GDM1 (cell line): ENCODE measurements at places on chromosomes 4 and X.

GRCh38 chr4:144355811-144356757, 215.6 kb upstream of the GYPA start:
- DNase-seq = peak; percentile 18

GRCh38 chr4:54281054-54281766, 52.1 kb downstream of the PDGFRA start:
- DNase-seq = no peak

- DNase-seq = no peak
These were observed 735 bp downstream of the NRK start for GRCh38 chrX:105823092-105823455.

DNA sequence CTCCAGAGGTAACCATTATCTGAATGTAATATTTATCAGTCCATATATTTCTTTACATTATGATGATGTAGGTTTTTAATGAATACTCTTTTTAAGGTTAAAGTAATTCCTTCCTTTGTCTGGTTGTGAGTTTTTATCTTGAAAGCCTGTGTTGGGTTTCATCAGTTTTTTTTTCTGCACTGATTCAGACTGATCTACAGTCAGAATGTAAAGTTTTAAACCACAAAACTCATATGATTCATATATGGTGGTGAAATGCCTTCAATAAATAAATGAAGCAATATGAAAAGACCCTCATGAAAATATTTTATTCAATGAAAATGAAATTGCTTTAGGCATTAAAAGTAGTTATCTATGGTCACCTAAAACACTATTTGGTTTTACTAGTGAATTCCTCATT, 47.1 kb downstream of the SORBS2 start:
- DNase-seq = no peak

- no peak for DNase-seq
These were observed 148.3 kb downstream of the APBB2 start for GRCh38 chr4:41066049-41066448.

- DNase-seq = no peak
These were observed 7.2 kb upstream of the CCSER1 start for GRCh38 chr4:90120037-90120436.

- no peak for DNase-seq
These were observed 95.2 kb upstream of the DKK2 start for GRCh38 chr4:107131295-107131694.

DNA sequence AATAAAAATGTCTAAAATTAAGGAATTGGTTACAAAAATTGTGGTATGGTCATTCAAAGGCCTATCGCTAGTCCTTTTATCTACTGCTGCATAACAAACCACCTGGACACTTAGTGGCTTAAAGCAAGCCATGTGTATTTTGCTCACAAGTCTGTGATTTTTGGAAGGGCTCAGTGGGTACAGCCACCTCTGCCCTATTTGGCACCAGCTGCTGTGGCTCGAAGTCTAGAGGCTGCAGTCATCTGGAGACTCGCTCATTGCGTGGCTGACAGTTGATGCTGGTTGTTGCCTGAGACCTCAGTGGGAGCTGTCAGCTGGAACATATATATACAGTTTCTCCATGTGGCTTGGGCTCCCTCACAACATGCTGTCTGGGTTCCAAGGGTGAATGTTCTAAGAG, 60.8 kb upstream of the MID1 start:
- no peak for DNase-seq

DNA sequence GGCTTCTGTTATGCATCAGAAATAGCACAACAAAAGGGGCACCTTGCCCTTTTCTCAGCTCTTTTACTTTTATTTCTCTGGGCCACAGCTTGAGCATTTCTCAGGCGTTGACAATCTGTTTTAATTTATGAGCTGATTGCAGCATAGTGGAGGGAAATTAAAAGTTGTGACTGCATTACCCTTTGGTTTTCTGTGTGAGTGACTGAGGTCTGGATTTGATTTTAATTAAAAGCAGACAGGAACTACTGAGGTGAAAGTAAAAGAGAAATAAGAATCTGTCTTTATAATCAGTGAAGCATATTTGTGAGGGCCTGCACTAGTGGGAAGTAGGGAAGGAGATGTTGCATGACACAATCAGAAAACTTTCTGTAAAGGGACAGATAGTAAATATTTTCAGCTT, 43.4 kb upstream of the GEMIN8 start:
- no peak for DNase-seq

DNA sequence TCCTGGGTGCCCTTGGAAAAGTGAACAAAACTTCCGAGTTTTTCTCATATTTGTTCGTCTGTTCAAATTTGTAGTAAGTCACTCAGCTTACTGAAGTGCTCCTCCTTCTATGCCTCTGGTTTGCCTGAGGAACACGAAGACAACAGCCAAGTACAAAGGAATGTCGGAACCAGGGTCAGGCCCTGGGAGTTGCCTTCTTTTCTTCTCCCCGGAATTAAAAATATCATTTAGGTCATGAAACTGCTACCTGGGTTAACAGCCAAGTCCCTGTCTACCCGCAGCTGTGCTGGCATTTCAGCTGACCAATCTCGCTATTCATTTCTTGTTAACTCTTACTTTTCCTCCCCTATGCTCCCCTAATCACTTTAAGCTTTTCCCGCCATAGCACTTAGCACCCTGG, 137.6 kb upstream of the TEX13D start:
- no peak for DNase-seq

- DNase-seq = no peak
These were observed 95.0 kb downstream of the TMEM164 start for GRCh38 chrX:110097920-110098319.

DNA sequence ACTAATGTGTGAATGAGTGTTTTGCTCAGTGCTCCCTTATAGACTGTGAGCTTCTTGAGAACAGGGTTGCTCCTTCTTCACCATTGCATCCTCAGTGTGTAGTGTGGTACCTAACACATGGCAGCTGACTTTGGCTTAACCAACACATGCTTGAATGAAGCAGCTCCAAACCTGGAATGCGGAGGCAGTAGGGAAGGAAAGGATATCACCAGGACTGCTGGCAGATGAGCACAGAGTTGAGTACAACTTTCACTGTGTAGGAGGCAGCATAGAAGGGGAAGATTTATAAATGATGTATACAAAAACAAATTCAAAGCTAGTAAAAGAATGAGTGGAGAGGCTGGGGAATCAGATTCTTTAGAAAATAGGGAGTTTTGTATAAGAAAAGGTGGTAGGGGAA, 174.3 kb downstream of the SLIT2 start:
- DNase-seq = no peak

DNA sequence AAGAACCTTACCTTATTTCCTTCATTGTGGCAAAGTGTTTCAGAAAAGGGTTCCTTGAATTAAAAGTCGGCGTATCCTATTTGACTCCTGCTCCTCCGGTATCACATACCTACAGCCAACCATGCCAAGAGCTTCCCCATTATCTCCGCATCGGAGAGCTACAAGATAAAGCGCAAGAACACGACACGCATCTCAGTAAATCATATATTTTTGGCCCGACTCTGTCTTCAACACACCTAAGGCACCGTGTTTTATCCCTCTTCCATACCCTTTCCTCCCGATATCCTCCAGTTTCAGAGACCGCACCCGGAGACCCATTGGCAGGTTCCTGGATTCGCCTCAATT, 497 bp upstream of the THAP9 start:
- DNase-seq = no peak

- DNase-seq = no peak
These were observed 4.0 kb upstream of the ABLIM2 start for GRCh38 chr4:8162625-8163024.

- no peak for DNase-seq
These were observed 2.5 kb upstream of the VBP1 start for GRCh38 chrX:155213731-155214130.

DNA sequence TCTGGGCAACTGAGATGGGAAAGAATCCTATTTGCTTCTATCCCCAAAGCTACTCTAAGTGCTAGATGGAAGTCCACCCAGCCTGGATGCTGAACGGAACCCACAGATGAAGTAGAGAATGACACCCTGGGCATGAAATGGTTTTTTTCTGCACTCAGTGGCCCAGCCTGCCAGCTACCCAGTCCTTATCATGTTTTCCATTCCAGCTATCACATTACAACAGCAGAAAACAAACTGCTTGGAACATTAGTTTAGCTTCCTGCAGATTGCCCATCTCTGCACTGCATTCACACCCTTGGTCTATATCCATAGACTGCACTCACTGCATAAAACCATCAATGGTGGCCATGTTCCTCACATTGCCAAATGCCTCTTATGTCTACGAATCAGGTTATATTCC, 79.1 kb downstream of the NYX start:
- DNase-seq = no peak

DNA sequence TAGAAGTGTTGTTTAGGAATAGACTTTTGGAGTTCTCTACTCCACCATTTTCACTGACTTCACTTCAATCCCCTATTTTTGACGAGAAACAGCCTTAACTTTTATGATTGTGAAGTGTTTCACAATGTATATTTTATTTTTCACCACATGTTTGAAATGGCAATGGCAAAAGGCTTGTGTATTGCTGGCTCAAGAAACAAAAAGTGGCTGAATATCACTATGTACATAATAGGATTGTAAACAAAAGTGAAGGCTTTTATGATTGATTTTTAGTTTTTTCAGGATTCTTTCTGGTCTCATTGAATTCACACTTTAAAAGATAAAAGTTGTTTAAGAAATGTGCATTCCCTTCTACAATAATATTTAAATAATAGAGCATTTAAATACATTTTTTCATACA, 18.2 kb downstream of the MAGEB5 start:
- no peak for DNase-seq

GRCh38 chrX:43750248-43750676, 94.2 kb downstream of the MAOA start:
- DNase-seq = no peak

DNA sequence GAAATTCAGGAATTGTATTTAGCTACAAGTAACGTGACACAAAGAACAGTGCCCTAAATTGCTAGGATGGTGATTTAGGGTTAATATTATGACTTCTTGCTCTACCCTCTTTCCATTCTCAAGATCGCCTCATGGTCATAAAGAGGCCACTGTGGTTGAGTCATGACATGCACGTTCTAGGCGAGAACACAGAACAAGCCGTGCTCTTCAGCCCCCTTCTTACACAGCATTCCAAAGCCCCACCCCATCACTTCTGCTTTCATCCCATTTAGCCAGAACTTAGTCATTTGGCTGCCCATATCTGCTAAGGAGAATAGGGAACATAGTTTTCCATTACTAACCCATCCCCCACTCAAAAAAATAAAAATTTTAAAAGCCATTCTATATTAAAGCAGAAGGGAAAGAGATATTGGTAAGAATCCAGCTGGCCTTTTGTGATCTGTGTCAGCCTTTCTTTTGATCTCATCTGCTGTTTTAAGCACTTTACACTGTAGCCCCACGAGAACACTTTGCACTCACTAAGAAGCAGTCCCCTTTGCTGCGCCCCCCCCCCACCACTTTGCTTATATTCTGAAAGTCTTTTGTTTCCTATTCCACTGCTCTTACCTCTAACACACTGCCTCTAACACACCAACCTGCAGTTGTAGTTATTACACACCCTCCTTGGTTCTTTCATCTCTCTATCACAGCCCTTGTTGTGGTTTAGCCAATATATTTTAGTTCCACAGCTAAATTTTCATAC, 28.4 kb downstream of the NPNT start:
- no peak for DNase-seq

- DNase-seq = no peak
These were observed 456.4 kb downstream of the DACH2 start for GRCh38 chrX:86604607-86605006.

DNA sequence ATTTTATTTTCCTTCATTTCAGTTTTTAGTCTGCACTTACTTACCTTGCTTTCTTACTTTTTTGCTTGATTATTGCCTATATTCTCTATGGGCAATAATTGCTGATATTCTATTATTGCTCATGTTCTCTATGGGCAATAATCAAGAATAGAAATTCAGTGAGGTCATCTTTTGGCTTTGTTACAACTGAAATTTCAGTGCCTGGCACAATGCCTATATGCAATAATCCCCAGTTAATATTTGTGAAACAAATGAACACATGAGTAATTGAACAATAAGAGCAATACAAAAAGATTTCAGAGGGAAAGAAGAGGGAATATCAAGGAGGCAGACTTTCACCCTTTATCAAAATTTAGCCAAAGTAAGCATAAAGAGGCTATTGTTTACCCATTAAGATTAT, 48.6 kb upstream of the ARSJ start:
- no peak for DNase-seq

DNA sequence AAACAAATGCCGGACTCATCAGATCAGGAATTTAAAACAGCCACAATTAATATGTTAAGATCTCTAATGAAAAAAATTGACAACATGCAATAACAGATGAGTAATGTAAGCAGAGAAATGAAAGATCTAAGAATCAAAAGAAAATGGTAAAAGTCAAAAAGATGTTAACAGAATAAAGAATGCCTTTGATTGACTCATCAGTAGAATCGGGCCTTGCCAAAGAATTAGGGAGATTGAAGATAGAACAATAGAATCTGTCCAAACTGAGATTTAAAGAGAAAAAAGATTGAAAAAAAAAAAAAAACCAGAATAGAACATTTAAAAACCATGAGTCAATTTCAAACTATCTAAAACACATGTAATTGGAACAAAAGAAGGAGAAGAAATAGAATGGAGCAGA, 25.9 kb upstream of the GUCY1A1 start:
- DNase-seq = no peak

- DNase-seq = no peak
These were observed 10.2 kb upstream of the CDKN2AIP start for GRCh38 chr4:183434264-183434663.

GRCh38 chr4:133550436-133550835, 401.3 kb downstream of the PCDH10 start:
- DNase-seq = no peak

- no peak for DNase-seq
These were observed 270.5 kb upstream of the GPC4 start for GRCh38 chrX:133685822-133686221.

- no peak for DNase-seq
These were observed 136.1 kb upstream of the MID1 start for GRCh38 chrX:10756441-10756840.

- DNase-seq = no peak
These were observed 44.4 kb downstream of the RAP1GDS1 start for GRCh38 chr4:98305576-98305975.

- peak; percentile 52 for DNase-seq
These were observed 10.4 kb upstream of the TSPYL2 start for GRCh38 chrX:53071604-53072417.

DNA sequence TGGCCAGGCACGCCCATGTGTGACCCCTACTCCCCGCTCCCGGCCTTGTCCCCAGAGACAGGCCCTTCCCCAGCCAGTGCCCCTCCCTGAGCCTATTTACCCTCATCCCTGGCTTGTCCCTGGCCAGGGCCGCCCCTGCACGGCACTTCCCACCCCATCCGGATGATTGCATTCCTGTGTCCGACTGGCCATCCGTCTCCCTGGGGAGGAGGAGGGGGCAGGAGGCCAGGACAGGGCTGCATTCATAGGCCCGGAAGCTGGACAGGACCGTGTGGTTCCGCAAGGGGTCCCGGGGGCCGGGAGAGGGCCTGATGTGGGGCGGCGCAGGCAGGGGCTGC, 22.8 kb downstream of the CTBP1 start:
- DNase-seq = no peak
